ENCODE measurements at places on chromosomes 12 and 14. TPM values are rescaled to one million over a fixed set of nuclear protein-coding genes. Genes with fewer than 3 reads are reported as not detected.
A peak's percentile ranks its signal among the peaks of the same experiment; 100 is the strongest.

The ADCY6 gene
- 19.1 TPM for total RNA-seq

GRCh38 chr14:32189811-32190210 is 12.0 kb upstream of the RNU6-7 start:
- H3K4me1 ChIP-seq: no peaks in the 10 kb centered on the region
- no peak overlapping the region for H3K27ac ChIP-seq
- DNase-seq: no peak
- no peak overlapping the region for H3K4me3 ChIP-seq
- H3K27me3 ChIP-seq: no peaks in the 10 kb centered on the region
- H3K36me3 ChIP-seq: no peaks in the 10 kb centered on the region

- no peaks in the 10 kb centered on the region for H3K36me3 ChIP-seq
- peaks cover 8% of the 10 kb centered on the region for H3K4me1 ChIP-seq
- no peak overlapping the region for H3K27ac ChIP-seq
- DNase-seq: no peak
- H3K4me3 ChIP-seq: no peak overlapping the region
- H3K27me3 ChIP-seq: no peaks in the 10 kb centered on the region
These were observed 83.7 kb downstream of the NINJ2 start for GRCh38 chr12:579420-580110.

GRCh38 chr12:19916196-19916753 is 452.1 kb upstream of the PDE3A start:
- H3K36me3 ChIP-seq: no peaks in the 10 kb centered on the region
- H3K4me1 ChIP-seq: peaks cover 30% of the 10 kb centered on the region
- no peak overlapping the region for H3K27ac ChIP-seq
- no peaks in the 10 kb centered on the region for H3K27me3 ChIP-seq

DNA sequence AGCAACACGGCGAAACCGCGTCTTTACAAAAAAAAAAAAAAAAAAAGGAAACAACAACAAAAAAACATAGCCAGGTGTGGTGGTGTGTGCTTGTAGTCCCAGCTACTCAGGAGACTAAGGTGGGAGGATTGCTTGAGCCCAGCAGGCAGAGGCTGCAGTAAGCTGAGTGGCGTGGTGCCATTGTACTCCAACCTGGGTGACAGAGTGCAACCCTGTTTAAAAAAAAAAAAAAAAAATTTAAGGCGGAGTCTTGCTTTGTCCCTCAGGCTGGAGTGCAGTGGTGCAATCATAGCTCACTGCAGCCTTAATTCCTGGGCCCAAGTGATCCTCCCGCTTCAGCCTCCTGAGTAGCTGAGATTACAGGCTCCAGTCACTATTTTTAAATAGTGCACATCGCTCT is 18.2 kb upstream of the FIGNL2 start:
- no peaks in the 10 kb centered on the region for H3K27me3 ChIP-seq
- no peaks in the 10 kb centered on the region for H3K4me1 ChIP-seq
- H3K4me3 ChIP-seq: no peak overlapping the region
- no peak overlapping the region for H3K27ac ChIP-seq

The UNC79 gene
- total RNA-seq: 1.3 TPM

DNA sequence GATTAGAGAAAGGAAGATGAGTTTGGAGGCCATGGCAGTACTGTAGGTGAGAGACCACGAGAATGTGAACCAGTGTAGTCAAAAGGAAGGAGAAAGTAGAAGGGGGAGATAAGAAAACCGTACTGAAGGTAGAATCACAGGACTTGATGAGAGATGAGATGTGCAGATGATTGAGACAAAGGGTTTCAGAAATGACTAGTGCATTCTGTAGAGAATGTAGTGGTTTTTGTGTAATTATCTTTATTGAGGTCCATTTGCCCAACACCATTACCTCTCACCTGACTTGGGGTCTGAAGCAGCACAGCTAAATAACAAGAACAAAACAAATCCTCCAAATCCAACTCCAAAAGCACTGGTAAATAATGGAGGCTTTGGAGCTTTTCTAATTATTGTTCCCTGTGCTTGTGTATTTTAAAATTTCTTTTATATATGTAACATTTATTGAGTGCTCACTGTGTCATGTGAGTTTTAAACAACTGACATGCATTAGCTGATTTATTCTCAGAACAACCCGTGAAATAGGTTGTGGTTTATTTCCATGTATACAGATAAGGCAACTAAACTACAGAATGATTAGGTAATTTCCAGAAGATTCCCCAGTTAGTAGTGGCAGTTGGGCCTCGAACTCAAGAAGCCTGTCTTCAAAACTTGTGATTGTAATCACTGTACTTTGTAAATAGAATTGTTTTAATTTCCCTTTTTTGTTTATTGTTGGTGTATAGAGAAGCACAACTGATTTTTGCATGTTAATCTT is 390.0 kb downstream of the AEBP2 start:
- H3K4me3 ChIP-seq: no peak overlapping the region
- H3K27me3 ChIP-seq: no peaks in the 10 kb centered on the region
- no peaks in the 10 kb centered on the region for H3K36me3 ChIP-seq
- no peaks in the 10 kb centered on the region for H3K4me1 ChIP-seq

GRCh38 chr14:103550451-103551337 is 11.8 kb downstream of the BAG5 start:
- peaks cover 11% of the 10 kb centered on the region for H3K4me1 ChIP-seq
- H3K27me3 ChIP-seq: no peaks in the 10 kb centered on the region
- DNase-seq: peak; percentile 52
- H3K36me3 ChIP-seq: no peaks in the 10 kb centered on the region

- no peaks in the 10 kb centered on the region for H3K27me3 ChIP-seq
- peaks cover 4% of the 10 kb centered on the region for H3K4me1 ChIP-seq
- DNase-seq: no peak
- H3K4me3 ChIP-seq: no peak overlapping the region
- H3K36me3 ChIP-seq: no peaks in the 10 kb centered on the region
These were observed 60.8 kb upstream of the REP15 start for GRCh38 chr12:27635349-27635972.

GRCh38 chr12:89236748-89237383 is 115.4 kb downstream of the DUSP6 start:
- H3K36me3 ChIP-seq: no peaks in the 10 kb centered on the region
- no peak for DNase-seq
- H3K27ac ChIP-seq: no peak overlapping the region

The A2ML1 gene
- total RNA-seq: not detected

The GZMH gene
- total RNA-seq: not detected

The TMEM229B gene
- 4.2 TPM for total RNA-seq

- H3K27me3 ChIP-seq: no peaks in the 10 kb centered on the region
- H3K27ac ChIP-seq: peak overlapping the region; percentile 74
- no peak overlapping the region for H3K4me3 ChIP-seq
- DNase-seq: peak; percentile 69
- no peaks in the 10 kb centered on the region for H3K36me3 ChIP-seq
- peaks cover 34% of the 10 kb centered on the region for H3K4me1 ChIP-seq
These were observed 58.6 kb downstream of the SLC38A1 start for GRCh38 chr12:46209914-46210872.

DNA sequence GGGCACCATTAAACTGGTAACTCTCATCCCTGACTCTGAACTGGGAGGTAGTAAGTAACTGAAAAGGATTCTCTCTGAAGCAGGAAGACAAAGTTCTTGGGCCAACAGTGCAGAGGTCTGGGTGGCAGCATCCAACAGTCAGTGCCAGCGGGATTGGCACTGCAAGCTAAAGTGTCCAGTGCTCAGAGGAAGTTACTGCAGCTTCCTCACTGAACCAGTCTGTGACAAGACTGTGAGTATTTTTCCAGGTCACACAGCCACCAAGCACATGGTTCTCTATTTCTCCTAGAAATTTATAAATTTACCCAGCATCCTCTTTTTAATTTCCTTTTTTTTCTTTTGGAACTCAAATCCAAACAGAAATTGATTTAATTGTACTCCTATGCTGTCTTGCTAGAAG is 81.6 kb upstream of the FAR2 start:
- H3K4me1 ChIP-seq: peaks cover under 1% of the 10 kb centered on the region
- H3K4me3 ChIP-seq: no peak overlapping the region
- no peak overlapping the region for H3K27ac ChIP-seq
- H3K27me3 ChIP-seq: no peaks in the 10 kb centered on the region
- no peaks in the 10 kb centered on the region for H3K36me3 ChIP-seq
- DNase-seq: no peak

- H3K27me3 ChIP-seq: no peaks in the 10 kb centered on the region
- H3K27ac ChIP-seq: no peak overlapping the region
- no peaks in the 10 kb centered on the region for H3K4me1 ChIP-seq
- DNase-seq: no peak
These were observed 88.8 kb downstream of the KCNH5 start for GRCh38 chr14:62956413-62956812.

DNA sequence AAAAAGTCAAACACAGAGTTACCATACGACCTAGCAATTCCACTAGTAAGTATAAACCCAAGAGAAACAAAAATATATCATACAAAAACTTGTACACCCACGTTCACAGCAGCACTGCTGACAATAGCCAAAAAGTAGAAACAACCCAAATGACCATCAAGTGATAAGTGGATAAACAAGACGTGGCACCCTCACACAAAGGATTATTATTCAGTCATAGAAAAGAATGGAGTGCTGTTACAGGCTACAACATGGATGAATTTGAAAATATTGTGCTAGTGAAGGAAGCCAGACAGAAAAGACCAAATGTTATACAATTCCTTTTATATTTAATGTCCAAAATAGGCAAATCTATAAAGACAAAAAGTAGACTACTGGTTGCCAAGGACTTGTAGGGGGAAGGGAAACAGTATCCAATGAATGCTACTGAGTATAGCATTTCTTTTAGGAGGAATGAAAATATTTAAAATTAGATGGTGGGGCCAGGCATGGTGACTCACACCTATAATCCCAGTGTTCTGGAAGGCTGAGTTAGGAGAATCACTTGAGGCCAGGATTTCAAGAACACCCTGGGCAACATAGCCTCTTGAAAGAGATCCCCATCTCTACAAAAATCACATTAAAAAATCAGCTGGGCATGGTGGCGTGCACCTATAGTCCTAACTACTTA is 41.9 kb downstream of the SPTLC2 start:
- no peak overlapping the region for H3K4me3 ChIP-seq
- H3K27me3 ChIP-seq: no peaks in the 10 kb centered on the region
- H3K4me1 ChIP-seq: no peaks in the 10 kb centered on the region
- H3K27ac ChIP-seq: no peak overlapping the region
- H3K36me3 ChIP-seq: no peaks in the 10 kb centered on the region

DNA sequence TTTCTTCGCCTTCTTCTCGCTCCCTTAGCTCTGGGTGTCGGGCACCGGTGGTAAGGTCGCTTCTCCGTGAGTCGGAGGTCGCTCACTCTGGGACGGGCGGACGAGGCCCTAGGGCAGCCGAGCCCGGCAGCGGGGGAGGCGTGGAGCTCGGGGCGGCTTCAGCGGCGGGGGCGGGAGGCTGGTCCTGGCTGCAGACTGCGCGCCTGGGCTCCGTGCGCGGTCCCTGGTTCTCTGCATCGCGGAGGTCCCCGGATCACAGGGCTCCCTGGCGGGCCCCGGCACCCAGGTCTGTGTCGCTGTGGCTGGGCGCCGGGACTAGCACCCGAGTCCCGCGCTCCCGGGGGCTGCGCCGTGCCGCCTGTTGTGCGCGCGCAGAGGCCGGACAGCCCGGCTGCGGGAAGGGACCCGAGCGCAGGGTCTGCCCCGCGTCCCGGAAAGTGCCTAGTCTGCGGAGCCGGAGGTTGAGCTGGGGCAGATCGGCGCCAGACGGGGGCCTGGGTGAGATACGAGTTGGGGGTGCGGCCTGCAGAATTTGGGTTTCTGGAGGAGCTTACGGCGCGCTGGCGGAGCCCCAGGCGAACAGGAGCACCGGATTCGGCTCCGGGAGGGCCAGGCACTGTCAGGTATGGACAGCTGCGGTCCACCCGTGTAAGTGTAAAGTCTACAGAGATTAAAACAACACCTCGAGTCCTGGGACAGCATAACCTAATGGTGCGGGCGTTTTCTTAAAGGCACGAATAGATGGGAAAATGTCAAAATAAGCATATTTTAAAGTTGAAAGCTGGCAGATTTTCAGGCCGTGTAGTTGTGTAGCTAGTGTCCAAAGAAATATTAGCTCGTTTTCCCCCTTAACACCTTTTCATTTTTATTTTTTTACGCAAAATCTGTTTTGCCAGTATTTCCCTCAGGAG is 713 bp downstream of the FRMD6 start:
- DNase-seq: peak; percentile 77
- H3K4me1 ChIP-seq: no peaks in the 10 kb centered on the region
- H3K36me3 ChIP-seq: no peaks in the 10 kb centered on the region
- H3K4me3 ChIP-seq: peak overlapping the region; percentile 93
- peak overlapping the region; percentile 97 for H3K27ac ChIP-seq

The FAIM2 gene
- 2.1 TPM for total RNA-seq

- H3K27me3 ChIP-seq: no peaks in the 10 kb centered on the region
- no peaks in the 10 kb centered on the region for H3K36me3 ChIP-seq
- no peak for DNase-seq
- H3K4me3 ChIP-seq: no peak overlapping the region
- H3K27ac ChIP-seq: no peak overlapping the region
These were observed 38.4 kb downstream of the PRPF40B start for GRCh38 chr12:49661746-49662145.

DNA sequence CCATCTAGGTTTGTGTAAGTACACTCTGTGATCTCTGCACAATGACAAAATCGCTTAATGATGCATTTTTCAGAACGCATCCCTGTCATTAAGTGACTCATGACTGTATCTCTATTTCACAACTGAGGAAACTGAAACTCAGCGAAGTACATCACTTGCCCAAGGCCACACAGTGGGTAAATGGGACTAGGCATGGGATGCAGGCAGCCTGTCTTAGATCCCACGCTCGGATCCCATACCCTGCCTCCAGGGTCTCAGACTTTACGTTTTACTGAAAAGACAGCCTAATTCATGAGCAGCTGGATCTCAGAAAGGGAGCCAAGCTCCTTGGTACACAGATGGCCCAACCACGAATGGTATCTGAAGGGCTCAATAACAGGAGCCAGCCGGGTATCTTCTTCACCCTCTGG is 2.4 kb upstream of the MLEC start:
- no peak for DNase-seq
- no peak overlapping the region for H3K27ac ChIP-seq
- H3K4me3 ChIP-seq: no peak overlapping the region
- no peaks in the 10 kb centered on the region for H3K36me3 ChIP-seq
- H3K27me3 ChIP-seq: no peaks in the 10 kb centered on the region
- peaks cover 4% of the 10 kb centered on the region for H3K4me1 ChIP-seq

DNA sequence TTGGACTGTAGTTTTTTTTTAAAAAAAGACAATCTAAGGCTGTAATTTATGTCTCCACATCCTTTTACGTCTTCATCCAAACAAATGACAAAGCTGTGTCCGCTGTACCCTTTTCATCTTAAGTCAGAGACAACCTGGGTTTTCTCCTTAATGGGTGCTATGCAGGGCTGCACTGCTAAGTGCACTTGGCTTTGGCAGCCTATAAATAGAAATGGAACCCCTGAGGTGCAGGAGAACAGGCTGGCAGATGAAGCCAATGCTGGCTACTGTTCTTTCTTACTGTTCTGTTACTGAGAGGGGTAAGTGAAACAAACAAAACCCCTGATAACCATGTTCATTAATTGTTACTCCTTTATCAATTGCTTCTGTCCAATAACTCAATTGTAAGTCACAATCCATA is 47.1 kb upstream of the KICS2 start:
- no peak overlapping the region for H3K4me3 ChIP-seq
- DNase-seq: no peak
- H3K27me3 ChIP-seq: no peaks in the 10 kb centered on the region
- H3K4me1 ChIP-seq: no peaks in the 10 kb centered on the region
- no peaks in the 10 kb centered on the region for H3K36me3 ChIP-seq

The SMIM41 gene
- total RNA-seq: 0.20 TPM

The LRTM2 gene
- total RNA-seq: not detected
